ENCODE measurements at places on chromosomes 6 and 20. TPM values are rescaled to one million over a fixed set of nuclear protein-coding genes. Genes with fewer than 3 reads are reported as not detected.

GRCh38 chr6:2976571-2977085 is 5.3 kb upstream of the SERPINB6 start:
- H3K4me1 ChIP-seq, result peaks cover 4% of the 10 kb centered on the region
- H3K27me3 ChIP-seq, result peaks cover 25% of the 10 kb centered on the region
- no peak overlapping the region for H3K4me3 ChIP-seq
- DNase-seq, result no peak
- H3K27ac ChIP-seq, result no peak overlapping the region

- H3K4me3 ChIP-seq, result no peak overlapping the region
- no peak for DNase-seq
These were observed 122.9 kb downstream of the RNF144B start for GRCh38 chr6:18509871-18510643.

- H3K36me3 ChIP-seq, result no peaks in the 10 kb centered on the region
- H3K27ac ChIP-seq, result no peak overlapping the region
- no peak overlapping the region for H3K4me3 ChIP-seq
- no peak for DNase-seq
These were observed 13.1 kb downstream of the VSTM2L start for GRCh38 chr20:37915800-37916570.

FIG4 gene
- 9.0 TPM for total RNA-seq

DNA sequence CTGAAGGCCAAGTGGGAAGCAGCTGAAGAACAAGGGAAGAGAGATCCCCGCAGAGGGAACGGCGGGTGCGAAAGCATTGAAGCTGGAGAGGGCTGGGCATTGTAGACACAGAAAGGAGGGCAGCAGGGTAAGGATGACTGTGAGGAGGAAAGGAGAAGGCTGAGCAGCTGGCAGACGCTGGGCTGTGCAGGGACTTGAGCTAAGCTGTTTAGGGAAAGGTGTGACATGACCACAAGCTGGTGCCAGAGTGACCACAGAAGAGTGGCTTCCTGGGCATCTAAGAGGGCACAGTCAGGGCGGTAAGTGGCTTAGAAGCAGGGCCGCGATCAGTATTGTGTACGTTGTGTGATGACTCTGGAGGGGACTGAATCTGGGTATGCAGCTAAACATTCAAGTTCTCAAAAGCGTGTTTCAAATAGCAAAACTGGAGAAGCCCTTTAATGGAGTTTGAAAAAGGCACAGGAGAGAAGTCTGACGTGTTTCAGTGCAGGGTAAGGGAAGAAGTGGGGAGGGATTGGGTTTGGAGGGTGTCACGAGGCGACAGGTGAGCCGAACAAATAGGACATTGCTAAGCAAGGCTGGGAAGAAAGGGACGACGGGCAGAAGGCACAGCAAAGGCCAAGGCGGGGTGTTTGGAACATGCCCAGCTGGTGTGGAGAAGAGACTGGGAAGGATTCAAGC is 46.1 kb upstream of the ARFGEF2 start:
- no peak for DNase-seq
- H3K4me1 ChIP-seq, result peaks cover 9% of the 10 kb centered on the region
- no peak overlapping the region for H3K4me3 ChIP-seq
- no peak overlapping the region for H3K27ac ChIP-seq

DNA sequence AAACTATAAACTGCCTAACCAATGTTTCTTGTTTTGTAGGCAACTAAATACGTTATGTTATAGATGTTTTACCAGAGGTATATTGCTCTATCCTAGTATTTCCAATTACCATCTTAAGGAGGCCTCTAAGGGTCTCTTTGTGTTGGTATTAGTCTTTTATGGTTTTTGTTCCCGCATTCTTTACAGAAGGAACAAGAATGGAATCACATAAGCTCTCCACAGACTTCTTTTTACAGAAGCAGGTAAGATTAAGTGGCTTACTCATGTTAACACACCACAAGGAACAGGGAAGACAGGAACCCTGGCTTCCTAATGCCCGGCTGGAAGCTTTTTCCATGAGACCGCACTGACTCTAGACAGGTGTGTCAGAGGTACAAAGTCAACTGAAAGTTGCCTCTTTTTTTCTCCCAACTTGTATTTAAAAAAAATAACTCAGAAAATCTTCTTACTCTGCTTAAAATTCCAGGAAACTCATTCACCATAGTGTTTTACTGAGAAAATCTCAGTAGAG is 55.1 kb downstream of the FKBP5 start:
- no peak for DNase-seq
- peaks cover 34% of the 10 kb centered on the region for H3K36me3 ChIP-seq
- peaks cover 20% of the 10 kb centered on the region for H3K4me1 ChIP-seq
- no peaks in the 10 kb centered on the region for H3K27me3 ChIP-seq
- no peak overlapping the region for H3K4me3 ChIP-seq

DNA sequence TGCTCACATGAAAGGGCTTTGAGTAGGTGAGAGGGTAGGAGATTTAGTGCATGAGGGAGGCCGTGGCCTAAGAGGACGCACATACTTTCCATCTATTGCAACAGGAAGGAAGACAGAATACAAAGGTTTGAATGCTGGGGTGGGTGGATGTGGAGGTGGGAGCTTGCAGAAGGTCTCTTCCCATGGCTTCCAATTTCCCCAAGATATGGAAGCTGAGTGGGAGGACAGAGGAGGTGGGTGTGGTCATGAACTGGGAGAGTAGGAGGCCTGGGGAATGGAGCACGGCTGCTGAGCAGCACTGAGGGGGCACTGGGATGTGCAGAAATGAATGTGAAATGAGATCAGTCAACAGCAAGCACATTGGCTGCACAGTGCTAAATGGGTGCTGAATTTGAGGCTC is 70.3 kb downstream of the SCML4 start:
- H3K27me3 ChIP-seq, result no peaks in the 10 kb centered on the region
- no peak overlapping the region for H3K4me3 ChIP-seq
- H3K36me3 ChIP-seq, result peaks cover 2% of the 10 kb centered on the region
- H3K27ac ChIP-seq, result no peak overlapping the region
- peaks cover 12% of the 10 kb centered on the region for H3K4me1 ChIP-seq
- no peak for DNase-seq

DNA sequence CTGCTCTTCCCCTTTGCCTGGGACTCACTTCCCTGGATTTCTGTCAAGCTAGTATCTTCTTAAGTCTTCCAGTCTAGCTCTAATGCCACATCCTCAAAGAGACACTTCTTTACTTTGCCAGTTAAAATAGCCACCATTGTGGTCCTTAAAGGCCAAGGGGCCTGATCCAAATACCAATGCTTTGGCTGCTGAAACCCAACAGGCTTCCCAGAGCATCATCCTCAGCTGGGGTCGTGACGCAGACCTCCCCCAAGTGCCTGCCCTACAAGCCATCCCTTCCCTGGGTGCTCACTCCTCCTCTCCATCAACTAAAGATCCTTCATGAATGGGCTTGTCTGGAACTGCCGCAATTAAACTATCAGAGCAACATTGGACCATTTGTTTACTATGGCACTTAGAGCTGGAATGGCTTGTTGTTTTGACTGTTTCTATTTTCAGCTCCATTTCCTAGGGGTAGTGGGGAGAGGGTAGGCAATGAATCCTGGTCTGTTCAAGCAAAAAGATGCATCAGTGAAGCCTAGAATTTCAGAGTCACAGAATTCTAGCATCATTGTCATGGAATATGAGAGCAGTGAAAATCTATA is 79.6 kb upstream of the SIRPA start:
- peaks cover 6% of the 10 kb centered on the region for H3K27me3 ChIP-seq
- H3K4me1 ChIP-seq, result no peaks in the 10 kb centered on the region
- DNase-seq, result no peak
- H3K27ac ChIP-seq, result no peak overlapping the region
- no peak overlapping the region for H3K4me3 ChIP-seq
- no peaks in the 10 kb centered on the region for H3K36me3 ChIP-seq

RIPPLY2 gene
- total RNA-seq, result not detected

- no peaks in the 10 kb centered on the region for H3K4me1 ChIP-seq
- no peak for DNase-seq
- no peaks in the 10 kb centered on the region for H3K36me3 ChIP-seq
- no peak overlapping the region for H3K4me3 ChIP-seq
These were observed 116.7 kb upstream of the SLC24A3 start for GRCh38 chr20:19095762-19096161.

DNA sequence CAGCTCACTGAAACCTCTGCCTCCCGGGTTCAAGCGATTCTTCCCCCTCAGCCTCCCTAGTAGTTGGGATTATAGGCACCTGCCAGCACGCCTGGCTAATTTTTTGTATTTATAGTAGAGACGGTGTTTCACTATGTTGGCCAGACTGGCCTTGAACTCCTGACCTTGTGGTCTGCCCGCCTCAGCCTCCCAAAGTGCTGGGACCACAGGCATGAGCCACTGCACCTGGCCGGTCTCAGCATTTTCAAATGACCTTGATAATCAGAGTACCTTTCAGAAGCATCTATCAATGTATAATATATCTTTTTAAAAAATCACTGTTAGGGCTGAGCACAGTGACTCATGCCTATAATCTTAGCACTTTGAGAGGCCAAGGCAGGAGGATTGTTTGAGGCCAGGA is 143.0 kb downstream of the DOK5 start:
- H3K4me3 ChIP-seq, result no peak overlapping the region
- no peak for DNase-seq
- H3K27me3 ChIP-seq, result no peaks in the 10 kb centered on the region
- no peak overlapping the region for H3K27ac ChIP-seq
- no peaks in the 10 kb centered on the region for H3K4me1 ChIP-seq

DNA sequence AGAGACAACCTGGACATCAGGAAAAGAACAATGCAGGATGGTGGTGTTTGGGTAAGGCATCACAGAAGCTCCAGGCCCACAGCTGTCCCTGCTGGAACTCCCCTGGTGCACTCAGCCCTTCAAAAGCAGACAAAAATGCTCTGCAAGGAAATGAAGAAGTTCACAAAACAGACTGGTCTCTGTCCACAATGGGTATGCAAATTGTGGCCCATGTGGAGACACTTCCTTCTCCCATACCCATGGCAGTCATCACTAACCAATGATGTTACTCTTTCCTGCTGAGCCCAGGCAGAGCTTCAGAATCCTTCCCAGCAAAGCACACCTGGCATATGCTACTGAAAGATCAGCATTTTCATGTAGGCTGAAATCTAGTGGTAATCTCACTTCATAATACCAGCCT is 42.6 kb upstream of the PXDC1 start:
- H3K4me3 ChIP-seq, result no peak overlapping the region
- no peaks in the 10 kb centered on the region for H3K27me3 ChIP-seq
- no peak for DNase-seq
- H3K27ac ChIP-seq, result no peak overlapping the region

DNA sequence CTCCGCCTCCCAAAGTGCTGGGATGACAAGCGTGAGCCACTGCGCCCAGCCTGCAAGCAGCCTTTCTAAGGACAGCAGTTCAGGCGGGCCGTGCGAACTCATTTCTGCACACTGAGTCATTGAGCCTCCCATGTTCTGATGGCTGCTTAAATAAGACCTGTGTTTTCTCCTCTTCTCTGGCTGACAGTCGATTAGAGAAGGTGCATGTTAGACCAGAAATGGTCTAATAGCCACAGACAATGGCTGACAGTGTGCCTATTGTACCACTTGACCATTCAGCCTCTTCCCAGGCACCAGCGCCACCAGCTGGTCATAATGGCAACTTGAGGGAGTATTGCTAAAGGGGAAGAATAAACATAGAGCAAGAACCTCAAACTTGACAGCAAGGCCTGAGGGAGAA is 6.2 kb downstream of the CST11 start:
- H3K27me3 ChIP-seq, result no peaks in the 10 kb centered on the region
- H3K4me1 ChIP-seq, result no peaks in the 10 kb centered on the region
- H3K36me3 ChIP-seq, result no peaks in the 10 kb centered on the region
- H3K4me3 ChIP-seq, result no peak overlapping the region
- H3K27ac ChIP-seq, result no peak overlapping the region

- no peak overlapping the region for H3K4me3 ChIP-seq
- DNase-seq, result no peak
- H3K36me3 ChIP-seq, result no peaks in the 10 kb centered on the region
- no peaks in the 10 kb centered on the region for H3K27me3 ChIP-seq
- no peak overlapping the region for H3K27ac ChIP-seq
- peaks cover 18% of the 10 kb centered on the region for H3K4me1 ChIP-seq
These were observed 4.2 kb upstream of the NTSR1 start for GRCh38 chr20:62704341-62704948.

DNA sequence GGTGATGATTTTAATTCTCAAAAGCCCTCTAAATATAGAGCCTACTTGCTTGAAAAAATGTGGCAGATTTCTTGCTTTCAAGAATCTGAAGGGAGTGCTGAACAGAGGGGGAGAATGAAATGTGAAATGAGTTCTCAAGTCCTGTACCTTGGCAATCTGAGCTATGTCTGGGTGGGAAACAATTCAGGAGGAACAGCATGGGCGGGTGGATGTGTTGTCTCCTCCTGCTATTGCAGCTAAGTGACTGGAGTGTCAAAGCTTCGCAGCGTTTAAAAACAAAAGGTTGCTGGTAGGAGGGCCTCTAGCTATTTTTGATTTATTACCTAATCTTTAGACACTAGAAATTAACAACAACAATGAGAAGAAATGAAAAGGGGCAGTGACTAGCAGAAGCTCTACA is 102.5 kb upstream of the ARG1 start:
- no peaks in the 10 kb centered on the region for H3K4me1 ChIP-seq
- no peak overlapping the region for H3K27ac ChIP-seq
- no peaks in the 10 kb centered on the region for H3K36me3 ChIP-seq

DNA sequence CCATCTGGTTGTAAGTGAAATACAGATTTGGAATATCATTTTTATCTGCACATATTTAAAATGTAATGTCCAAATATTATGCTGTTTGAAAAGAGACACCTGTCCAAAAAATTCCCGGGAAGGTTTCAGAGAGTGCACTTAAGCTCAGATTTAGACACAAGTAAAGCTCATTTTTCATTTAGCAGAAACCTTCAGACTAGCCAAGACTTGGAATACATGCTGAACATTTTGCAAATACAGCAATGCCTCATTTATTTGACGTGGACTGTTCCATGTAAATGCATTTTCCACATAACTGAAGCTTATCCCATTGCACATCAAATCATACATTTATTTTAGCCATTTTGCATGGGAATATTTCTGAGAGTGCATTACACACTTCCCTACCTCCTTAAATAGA is 280.7 kb downstream of the ZNF217 start:
- H3K36me3 ChIP-seq, result no peaks in the 10 kb centered on the region
- no peaks in the 10 kb centered on the region for H3K4me1 ChIP-seq
- no peaks in the 10 kb centered on the region for H3K27me3 ChIP-seq
- no peak overlapping the region for H3K4me3 ChIP-seq
- no peak overlapping the region for H3K27ac ChIP-seq

SLC22A7 gene
- total RNA-seq, result not detected

DNA sequence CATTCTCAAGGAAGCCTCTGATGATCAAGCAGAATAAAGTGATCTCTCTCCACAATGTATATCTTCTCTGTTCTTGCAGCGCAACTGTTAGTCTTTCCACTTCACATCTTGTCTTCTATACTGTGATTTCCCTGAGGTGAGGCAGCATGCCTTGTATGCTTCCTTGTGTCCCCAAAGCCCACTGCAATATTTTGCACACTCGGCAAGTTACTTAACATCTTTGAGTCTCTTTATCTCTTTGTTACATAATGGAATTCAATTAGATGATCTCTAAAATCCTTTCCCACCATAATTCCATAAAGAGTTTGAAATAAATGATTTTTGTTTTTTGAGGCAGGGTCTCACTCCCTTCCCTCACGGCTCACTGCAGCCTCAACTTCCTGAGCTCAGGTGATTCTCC is 40.4 kb upstream of the ALDH8A1 start:
- H3K27ac ChIP-seq, result no peak overlapping the region
- H3K36me3 ChIP-seq, result peaks cover 57% of the 10 kb centered on the region
- H3K4me1 ChIP-seq, result no peaks in the 10 kb centered on the region
- H3K27me3 ChIP-seq, result no peaks in the 10 kb centered on the region
- DNase-seq, result no peak
